ENCODE measurements at places on chromosomes 7 and 10.

GRCh38 chr7:29105752-29106668 lies 40.3 kb downstream of the CPVL start:
- peak; percentile 64 for DNase-seq

- DNase-seq = no peak
Measured at GRCh38 chr7:4823441-4824119, 38.2 kb downstream of the PAPOLB start.

GRCh38 chr10:128883231-128884032 lies 583.6 kb upstream of the MGMT start:
- no peak for DNase-seq

GRCh38 chr10:44725404-44725803 lies 185.7 kb upstream of the TMEM72 start:
- DNase-seq = no peak

- DNase-seq = no peak
Measured at GRCh38 chr10:31368724-31369123, 49.7 kb downstream of the ZEB1 start.

DNA sequence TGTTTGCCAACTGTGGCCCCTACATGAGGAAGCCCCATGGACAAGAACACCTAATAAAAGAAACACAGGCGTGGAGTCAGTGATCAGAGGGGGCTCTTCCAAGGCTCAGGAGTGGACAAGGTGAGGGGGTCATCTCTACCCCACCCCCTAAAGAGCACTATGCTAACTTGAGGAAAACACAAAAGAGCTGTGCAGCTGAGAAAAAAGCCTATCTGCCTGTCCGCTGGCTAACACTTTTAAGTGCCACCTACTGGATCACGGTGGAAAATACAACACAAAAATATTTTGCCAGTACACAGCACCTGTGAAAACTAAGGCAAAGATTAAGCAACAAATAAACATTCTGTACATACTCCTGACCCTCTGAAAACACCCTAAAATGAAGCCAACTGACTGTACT lies 53.1 kb upstream of the COBL start:
- DNase-seq = peak; percentile 3

- DNase-seq = no peak
Measured at GRCh38 chr7:73726083-73726466, 6.6 kb upstream of the STX1A start.

- DNase-seq = no peak
Measured at GRCh38 chr7:101615446-101615845, 13.7 kb downstream of the MYL10 start.

DNA sequence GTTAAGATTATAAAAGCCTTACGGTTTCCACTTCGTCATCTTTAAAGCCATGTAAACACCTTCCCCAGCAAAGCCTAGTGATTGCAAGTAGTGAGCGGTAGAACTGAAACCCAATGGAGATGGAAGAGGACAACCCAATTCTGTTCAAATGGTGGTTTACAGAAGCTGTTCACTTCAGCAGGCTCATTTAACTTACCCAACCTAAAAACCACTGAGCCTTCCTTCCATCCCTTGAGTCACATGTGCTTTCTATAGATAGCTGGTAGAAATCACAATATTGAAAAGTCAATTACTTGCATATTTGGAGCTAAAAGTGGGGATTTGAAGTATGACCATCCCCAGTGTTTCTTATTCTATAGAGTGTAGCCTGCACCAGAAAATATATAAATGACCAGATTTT lies 667.7 kb downstream of the SUGCT start:
- DNase-seq = no peak

DNA sequence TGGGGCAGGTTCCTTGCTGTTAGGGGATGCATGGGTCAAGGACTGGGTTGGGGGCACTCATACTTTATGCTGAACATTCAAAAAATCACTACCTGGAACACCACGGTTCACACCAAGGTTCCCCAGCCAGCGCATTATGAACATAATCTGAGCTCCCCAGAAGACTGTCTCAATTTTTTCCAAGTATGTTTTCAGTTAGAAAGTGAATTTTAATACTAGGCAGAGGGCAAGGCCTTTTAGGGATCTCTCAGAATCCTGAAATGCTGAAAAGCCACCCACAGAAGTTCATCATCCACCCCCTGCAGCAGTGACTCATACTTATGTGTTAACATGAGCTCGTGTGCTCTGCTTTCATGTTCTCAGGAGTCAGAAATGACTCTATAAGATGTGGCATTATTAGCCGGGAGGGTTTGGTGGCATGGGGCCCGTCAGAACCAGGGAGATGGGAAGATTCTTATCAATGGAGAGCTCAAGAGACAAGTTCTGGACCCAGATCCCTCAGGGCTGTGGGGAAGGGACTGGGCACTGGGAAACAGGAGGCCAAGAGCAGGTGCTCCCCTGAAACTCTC lies 185.2 kb upstream of the ITGB1 start:
- peak; percentile 81 for DNase-seq

GRCh38 chr7:47681249-47681810 lies 99.4 kb upstream of the TNS3 start:
- no peak for DNase-seq

GRCh38 chr10:13883636-13884444 lies 297.1 kb downstream of the PRPF18 start:
- DNase-seq = no peak

DNA sequence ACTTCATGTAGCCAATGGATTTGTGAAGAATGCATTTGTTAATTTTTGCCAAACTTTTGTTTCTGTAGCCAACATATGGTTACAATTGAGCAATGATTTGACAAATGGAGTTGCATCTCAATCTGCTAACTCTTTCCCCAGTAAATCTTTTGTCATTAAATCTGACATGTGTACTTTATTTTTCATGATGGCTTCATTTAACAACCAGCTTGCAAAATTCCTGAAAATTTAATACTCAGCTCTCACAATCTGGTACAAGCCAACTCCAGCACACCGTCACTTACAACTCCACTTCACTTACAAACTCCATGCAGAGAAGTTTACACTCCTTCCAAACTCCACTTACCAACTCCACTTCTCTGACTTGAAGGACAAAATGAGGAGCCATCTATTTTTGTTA lies 26.5 kb upstream of the HIBADH start:
- no peak for DNase-seq

GRCh38 chr7:83850125-83850524 lies 201.2 kb upstream of the SEMA3E start:
- no peak for DNase-seq

GRCh38 chr10:85515316-85515715 lies 851.3 kb downstream of the GRID1 start:
- DNase-seq = no peak

- DNase-seq = no peak
Measured at GRCh38 chr7:140479739-140480084, 407 bp upstream of the MKRN1 start.

DNA sequence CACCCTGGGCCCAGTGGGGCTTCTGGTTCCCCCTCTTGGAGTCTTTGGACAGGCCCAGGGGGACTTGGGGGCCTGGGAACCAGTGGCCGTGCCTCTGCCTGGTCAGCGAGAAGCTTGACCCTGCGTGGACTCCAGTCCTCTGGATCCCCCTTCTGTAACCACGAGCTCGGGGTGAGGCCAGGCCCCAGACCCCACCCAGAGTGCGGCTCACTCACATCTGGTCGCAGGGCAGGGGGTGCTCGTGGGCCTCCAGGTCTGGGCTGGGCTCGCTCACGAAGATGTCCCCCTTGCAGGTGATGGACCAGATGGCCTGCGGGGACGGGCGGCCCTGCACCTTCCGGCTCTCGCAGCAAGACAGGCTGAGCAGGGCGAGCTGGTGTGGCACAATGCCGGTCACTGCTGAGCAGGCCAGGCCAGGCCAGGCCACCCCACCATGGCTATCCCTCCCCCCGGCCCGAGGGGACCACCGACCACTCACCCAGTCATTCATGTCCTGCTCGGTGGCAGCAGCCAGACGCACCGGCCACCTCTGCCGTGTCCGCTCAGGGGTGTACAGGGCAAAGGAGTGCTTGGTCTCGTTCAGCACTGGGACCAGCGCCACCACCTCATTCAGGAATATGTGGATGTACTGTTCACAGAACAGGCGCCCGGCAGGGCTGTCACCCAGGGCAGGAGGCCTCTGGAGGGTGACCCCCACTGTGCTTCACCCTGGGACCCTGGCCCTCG lies 19.7 kb downstream of the BHLHA15 start:
- no peak for DNase-seq

GRCh38 chr10:110498087-110498981 lies 627 bp downstream of the DUSP5 start:
- DNase-seq = peak; percentile 41

DNA sequence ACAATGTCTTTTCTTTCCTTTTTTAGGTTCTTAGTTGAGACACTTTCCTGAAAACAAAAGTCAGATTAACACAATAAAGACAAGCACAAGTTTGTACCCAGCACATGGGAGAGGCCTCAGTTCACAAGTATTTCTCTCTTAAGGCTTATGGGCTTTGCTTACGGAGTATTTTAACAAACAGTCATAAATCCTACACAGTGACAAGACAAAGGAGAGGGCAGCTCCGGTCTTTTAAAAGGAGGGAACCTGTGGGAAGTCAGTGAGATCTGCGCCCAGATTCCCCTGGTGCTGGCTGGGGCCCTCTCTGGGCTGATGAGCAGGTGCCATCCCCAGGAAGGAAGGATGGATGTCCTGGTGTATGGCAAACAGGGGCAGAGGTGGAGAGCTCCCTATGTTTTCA lies 398.6 kb downstream of the ACTR3B start:
- no peak for DNase-seq

DNA sequence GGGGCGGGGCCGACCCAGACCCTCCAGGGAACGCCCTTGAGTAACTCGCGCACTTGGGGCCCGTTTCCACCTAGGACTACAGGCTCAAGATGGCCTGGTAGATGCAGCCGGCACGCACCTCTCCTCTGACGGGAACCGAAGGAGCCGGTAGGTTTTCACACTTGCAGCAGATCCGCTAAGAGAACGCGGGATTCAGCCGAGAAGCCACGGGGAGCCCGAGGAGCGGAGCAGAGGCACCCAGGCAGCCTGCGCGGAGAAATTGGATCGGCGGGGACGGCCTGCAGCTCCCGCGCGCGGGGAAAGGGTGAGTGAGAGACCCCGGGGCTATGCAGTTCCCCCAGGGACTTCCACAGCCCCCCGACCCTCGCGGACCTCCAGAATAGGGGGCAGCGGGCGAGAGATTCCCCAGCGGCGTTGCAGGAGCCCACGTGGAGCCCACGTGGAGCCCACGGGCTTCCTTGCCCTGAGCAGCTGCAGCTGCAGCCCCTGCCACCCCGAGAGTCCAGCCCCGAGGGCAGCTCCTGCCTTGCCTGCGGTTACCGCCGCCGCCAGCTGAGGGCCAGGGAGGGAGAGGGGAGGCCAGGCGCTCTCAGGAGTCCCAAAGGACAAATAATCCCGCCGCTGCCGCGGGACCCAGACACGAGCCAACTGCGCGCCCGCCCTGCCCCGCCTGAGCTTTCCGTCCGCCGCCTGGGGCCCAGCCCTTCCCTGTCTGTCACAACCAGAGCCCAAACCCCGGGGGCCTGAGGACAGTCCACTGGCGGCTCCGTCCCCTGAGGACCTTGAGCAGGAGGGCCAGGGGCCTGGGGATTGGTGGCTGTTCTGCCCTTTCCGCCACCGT lies 13.1 kb downstream of the IFT22 start:
- peak; percentile 33 for DNase-seq

DNA sequence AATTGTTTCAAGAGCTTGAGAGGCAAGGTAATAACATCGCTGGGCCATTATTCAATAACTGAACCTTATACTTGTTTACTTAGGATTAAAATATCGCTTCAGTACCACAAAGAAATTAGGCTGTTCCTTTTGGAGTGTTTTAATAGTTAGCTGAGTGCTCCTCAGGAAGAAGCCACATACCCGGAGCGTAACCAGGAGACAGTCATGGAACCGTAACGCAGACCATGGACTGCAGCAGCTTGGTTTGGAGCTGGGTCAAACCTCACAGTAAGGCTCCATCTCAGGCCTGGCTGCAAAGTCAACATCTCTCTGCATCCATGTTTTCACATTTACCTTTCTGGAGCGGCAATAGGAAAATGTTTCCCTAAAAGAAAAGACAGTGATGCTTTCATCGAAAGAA lies 599.0 kb downstream of the TNS3 start:
- DNase-seq = peak; percentile 18

GRCh38 chr7:2082139-2082998 lies 150.4 kb downstream of the MAD1L1 start:
- DNase-seq = peak; percentile 77

GRCh38 chr10:131820626-131821025 lies 80.2 kb upstream of the PPP2R2D start:
- DNase-seq = no peak

GRCh38 chr7:155488483-155489127 lies 30.7 kb downstream of the EN2 start:
- no peak for DNase-seq

- DNase-seq = peak; percentile 87
Measured at GRCh38 chr10:114504769-114505579, 100.7 kb upstream of the AFAP1L2 start.

DNA sequence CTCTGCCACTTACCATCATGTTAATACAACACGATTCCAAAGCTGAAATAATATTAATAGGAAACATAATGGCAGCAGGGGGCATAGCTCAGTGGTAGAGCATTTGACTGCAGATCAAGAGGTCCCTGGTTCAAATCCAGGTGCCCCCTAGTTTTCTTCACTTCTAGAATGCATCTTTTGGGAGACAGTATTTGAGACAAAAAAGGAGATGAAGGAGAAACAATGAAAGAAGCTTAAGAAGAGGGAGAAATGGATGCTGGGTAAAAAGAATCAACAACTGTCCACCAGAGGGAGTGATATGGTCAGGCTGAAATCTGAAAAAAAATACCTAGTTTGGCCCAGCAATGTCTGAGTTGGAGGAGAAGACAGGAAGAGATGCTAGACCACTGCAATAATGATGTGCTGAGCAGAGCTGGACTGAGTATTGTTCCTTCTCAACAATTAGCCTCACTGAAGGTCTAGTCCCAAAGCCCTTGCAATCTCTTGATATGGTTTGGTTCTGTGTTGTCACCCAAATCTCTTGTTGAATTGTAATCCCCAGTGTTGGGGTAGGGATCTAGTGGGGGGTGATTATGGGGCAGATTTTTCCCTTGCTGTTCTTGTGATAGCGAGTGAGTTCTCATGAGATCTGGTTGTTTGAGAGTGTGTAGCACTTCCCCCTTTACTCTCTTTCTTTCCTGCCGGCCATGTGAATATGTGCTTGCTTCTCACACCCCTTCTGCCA lies 48.3 kb downstream of the ZNF783 start:
- peak; percentile 79 for DNase-seq

GRCh38 chr7:117350027-117350426 lies 27.2 kb upstream of the WNT2 start:
- DNase-seq = no peak

GRCh38 chr7:15341817-15342216 lies 220.0 kb downstream of the AGMO start:
- no peak for DNase-seq

DNA sequence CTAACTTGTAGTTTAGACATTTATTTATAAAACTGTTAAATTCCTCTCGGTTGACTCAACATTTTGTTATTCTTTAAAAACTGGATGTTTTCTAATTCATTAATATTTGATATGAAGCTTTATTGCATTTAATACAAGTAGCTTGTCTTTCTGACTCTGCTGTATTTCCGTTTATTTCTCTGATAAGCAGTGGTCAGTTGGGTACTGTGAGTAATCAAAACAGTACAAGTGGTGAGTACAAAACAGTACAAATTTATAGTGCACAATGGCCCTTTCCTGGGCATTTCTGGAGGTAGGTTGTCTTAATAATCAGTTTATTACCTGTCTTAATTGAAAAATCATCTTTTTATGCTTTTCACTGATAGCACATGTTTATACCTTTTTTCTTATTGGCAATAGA lies 182.7 kb downstream of the CCSER2 start:
- no peak for DNase-seq

All from astrocyte of the spinal cord (primary cell).